Stimulated activated CD8-positive, alpha-beta memory T cell treated with anti-CD3 and anti-CD28 coated beads, Interleukin-4, amount 100 ng/mL, for 4 hours (primary cell): ENCODE measurements at places on chromosomes 5 and 9.

DNA sequence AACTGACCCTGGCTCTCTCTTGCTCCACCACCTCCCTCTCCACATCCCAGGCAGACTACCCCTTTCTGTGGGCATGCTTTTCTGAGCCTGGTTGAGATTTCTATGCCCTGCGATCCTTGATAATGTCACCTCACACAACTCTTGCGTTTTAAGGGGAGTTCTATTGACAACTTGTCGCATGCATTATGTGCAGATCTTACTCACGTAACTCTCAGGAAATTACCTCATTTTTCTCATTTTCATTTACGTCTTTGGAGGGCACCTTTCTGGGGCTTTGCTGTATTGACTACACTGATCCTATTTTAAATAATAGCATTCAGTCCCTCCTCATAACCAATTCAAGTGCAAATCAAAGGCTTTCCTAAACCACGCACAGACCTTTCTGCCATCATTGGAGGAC lies 140.4 kb upstream of the WWC1 start:
- DNase-seq: no peak

- DNase-seq: no peak
These were observed 1.1 kb upstream of the S1PR3 start for GRCh38 chr9:88990041-88990728.

DNA sequence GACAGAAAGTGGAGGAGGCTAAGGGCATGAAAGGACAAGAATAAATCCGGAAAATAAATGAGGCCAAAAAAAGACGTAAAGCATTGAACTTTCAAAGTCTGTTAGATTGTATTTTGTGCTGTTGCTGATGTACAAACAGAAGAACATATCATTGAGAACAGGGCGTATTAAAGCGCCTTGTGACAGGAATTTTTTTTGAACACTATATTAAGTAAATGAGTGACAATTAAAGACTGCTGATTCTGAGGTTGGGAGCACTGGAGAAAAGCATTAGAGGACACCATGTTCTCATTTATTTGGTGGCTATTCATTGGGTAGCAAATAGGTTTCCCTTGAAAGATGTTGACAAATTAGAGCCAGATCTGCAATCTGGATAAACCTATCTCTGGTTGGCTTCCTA lies 137.3 kb upstream of the SGCD start:
- DNase-seq: no peak

GRCh38 chr9:125430161-125431011 lies 168.8 kb downstream of the GAPVD1 start:
- no peak for DNase-seq
